Putamen (tissue), 1 donor: ENCODE measurements at places on chromosomes 12 and 14.
A peak's percentile ranks its signal among the peaks of the same experiment; 100 is the strongest.

DNA sequence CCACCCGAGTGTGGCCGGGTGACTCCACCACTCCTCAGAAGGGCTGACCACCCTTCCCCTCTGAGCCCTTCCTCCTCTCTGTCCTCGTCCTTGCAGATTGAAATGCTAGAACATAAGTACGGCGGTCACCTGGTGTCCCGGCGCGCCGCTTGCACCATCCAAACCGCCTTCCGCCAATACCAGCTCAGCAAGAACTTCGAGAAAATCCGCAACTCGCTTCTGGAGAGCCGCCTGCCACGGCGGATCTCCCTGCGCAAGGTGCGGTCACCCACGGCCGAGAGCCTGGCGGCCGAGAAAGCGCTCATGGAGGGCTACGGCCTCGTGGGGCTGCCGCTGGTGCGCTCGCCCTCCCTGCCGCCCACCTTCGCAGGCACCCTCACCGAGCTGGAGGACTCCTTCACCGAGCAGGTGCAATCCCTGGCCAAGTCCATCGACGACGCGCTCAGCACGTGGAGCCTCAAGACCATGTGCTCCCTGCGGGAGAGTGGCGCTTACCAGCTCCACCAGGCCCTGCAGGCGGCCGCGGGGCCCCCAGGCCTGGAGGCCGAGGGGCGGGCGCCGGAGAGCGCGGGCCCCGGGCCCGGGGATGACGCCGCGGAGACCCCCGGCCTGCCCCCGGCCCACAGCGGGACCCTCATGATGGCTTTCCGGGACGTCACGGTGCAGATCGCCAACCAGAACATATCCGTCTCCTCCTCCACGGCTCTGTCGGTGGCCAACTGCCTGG is 71.8 kb downstream of the IQSEC3 start:
- no peak for DNase-seq

GRCh38 chr14:39267608-39268005 is 33.9 kb downstream of the MIA2 start:
- peak; percentile 18 for DNase-seq

GRCh38 chr12:52776435-52776834 is 710 bp downstream of the KRT76 start:
- DNase-seq: no peak

DNA sequence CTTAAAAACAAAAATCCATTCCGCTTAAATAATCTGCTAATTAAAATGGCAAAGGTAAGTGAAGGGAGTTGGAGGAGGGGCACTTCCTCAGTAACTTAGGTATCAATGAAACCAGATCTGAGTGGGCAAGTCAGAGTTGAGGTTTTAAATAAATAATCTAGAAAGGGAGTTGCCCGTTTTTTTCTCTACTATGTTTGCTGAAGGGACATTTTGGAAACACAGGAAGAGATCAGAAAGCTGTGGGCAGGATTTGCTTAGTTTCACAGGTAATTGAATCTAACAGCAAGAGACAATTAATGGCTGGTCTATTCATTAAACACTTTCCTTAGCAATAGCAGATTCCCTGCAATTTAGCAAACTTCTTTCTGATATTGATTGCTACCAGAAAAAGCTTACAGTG is 186.0 kb upstream of the ABCD2 start:
- no peak for DNase-seq

DNA sequence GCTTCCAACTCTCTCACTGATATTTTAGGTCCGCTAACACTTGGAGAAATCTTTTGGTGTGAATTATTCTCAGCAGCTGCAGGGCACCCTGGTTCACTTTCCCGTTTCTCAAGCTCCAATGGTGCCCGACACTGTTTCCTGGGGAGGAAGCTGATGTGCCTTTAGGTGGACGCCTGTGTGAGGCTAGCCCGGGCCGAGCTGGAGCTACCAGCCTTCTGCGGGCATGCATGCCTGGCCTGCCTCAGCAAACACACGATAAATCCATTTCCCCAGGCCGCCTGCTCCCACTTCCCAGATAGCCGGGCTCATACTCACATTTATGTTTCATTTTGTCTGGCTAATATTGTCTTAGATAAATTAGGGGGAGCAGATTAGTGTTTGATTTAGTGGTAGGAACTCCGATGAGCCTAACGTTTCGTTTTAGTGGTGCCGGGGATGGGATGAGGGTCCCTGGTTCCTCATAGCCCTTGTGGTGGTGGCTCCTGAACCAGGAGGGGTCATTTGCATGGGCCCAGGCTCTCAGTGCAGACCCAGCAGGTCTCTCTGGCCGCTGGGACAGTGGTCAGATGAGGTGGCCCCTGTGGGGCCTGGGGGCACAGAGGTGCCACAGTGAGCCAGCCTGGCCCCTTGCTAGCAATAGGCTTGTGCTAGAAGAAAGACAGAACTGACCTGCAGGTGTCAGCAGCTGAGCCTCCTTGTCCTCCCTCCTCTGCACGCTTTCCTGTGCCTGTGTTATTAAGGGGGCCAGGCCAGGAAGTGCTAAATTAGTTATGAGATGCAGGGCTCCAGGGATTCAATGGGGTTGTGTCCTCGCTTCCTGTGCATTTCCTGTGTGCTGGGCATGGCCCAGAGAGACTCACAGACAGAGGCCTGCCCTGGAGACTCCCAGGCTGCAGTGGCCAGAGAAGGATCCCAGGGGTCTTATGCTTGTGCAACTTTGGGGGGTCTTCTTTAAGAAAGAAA is 88.3 kb downstream of the KIF26A start:
- no peak for DNase-seq

DNA sequence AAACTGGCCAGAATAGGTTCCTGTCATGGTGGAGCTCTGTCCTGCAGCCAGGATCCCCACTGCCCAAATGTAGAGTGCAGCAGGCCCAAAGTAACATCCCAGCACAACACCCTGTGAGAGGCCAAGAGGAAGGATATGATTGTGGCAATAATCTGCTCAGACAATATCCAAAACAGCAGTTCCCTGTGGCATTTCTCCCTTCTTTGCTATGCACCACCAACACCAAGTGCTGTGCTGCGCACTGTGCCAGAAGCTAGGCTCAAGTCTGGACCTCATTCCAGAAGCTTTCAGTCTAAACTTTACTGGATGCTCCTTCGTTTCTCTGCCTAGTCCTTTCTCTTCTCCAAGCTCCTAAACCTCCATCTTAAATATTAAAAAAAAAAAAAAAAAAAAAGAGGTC is 33.4 kb downstream of the SLC11A2 start:
- DNase-seq: peak; percentile 55

DNA sequence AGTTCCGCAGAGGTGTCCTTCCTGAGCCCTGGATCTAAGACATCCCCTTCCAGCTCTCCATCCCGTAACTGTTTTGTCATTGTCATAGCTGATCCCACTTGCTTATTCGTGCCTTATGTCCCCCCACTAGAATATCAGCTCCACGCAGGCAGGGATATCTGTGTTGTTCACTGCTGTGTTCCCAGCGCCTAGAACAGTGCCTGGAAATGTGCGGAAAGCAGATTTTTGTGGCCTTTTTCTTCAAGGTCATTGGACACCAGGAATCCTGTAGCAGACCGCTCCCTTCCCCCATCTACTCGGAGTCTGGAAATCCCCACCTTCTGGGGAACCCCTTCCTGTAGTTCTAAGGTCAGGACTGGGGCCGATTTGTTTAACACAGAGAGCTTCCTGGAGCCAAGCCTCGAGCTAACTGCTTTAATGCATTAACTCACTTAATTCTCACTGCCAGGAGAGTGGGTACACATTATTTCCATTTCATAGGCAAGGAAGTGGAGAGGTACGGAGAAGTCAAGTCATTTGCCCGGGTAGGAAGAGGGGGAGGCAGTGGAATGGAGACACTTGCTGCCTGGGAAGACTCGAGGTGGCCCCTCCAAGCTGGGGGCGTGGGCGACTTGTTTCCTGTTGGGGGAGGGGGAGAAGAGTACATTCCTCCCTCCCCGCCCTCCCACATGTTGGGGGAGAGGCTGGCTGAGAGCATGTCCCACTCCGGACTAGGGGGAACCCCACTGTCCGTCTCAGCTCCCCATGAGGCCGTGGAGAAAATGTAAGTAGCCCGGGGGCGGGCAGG is 1.2 kb upstream of the SH2B3 start:
- DNase-seq: no peak

DNA sequence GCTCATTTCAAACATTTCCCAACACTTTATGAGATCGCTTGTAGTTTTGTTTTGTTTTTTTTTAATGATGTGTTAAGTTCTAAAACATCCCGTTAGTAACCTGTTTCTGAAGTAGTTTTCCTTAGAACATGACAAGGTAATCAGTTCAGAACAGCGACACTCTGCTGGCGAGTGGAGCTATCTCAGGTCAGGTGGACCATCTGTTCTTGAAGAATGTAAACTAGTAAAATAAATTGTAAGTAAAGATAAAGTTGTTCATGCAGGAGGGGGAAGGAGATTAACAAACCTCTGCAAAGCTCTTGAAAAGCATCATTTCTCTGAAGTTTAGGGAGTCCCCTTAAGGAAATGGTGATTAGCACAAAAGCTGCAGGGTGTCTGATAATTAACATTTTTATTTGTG is 71.9 kb upstream of the DACT1 start:
- DNase-seq: no peak

DNA sequence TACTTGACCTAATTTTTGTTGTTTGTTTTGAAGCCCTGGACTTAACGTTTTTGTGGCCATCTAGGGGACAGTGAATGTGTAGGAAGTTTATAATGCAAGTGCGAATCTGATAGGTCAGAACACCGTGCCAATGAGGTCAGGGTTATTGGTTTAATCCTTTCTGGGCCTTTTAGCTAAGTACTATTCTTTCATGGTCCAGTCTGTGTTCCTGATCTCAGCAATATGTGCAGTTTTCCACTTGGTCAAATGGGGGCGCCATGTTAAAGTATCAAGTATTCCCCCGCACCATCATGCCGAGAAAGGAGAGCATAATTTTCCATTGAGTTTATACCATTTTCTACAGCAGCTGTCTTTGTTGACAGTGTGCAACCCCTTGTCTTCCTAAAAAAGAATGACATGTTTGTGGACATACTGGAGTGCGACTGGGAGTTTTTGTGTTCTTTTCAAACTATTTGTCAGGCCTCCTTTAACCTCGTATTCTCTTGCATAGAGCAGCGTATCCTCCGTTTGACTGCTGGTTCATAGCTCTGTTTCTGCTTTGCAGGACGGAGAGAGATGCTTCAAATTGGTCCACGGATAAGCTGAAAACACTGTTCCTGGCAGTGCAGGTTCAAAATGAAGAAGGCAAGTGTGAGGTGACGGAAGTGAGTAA is 1.3 kb downstream of the AHSA1 start:
- DNase-seq: peak; percentile 78

DNA sequence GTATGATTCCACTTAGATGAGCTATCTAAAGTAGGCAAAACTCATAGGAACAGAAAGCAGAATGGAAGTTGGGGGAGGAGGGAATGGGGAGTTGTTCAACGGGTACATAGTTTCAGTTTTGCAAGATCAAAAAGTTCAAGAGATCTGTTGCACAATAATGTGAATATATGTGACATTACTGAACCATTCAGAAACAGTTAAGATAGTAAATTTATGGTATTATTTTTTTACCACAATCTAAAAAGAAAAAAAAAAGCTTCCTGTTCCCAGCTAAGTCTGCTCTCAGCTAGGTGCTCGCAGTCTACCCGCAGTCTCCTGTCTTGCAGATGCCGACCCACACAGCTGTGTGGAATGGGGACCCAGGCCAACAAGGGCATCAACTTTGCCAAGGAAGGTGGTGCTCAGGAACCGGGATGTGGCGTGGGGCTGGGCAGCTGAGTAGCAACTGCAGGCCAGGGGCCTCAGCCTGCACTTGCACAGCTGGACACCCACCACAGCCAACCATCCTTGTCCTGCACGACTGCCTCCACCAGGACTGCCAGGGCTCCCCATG is 15.3 kb upstream of the ANO6 start:
- DNase-seq: no peak

DNA sequence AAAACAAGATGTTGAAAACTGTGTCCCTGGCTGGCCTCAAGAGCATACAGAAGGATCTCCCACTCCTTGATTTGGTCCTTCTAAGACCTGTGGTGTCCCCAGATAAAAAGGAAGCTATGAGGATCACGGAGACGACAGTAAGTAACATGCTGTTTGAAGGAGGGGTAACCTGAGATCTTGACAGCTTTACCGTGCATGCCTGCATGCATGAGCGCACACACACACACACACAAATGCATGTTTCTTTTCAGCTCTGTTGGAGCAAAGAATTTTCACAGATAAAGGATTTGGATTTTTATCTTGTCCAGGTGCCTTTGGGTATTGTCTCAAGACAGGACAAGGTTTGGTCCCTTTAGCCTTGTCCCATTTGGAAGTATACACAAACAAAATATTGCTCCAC is 411.6 kb upstream of the CCDC196 start:
- DNase-seq: no peak

DNA sequence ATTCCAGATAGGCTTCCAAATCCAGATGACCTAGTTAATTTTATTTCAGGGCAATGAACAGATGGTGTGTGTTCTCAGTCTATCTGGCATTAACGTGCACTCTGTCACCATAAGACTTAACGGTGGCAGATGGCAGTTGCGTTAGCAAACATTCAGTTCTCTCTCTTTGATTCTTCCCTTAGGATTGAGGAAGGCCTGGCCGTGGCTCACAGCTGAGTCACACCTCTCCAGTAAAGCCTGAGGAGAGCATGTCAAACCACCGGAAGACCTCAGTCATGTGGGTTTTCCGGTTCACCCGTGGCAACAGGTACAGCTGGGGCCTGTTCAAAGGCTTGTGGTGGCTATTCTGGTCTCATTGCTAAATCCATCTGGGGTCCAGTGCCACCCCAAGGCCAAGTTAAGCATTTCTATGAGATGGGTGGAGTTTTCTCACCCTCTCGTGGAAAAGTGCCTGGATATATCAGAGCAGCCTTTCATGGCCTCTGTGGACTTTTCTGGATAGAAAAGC is 545.1 kb upstream of the ATP2B1 start:
- peak; percentile 50 for DNase-seq

DNA sequence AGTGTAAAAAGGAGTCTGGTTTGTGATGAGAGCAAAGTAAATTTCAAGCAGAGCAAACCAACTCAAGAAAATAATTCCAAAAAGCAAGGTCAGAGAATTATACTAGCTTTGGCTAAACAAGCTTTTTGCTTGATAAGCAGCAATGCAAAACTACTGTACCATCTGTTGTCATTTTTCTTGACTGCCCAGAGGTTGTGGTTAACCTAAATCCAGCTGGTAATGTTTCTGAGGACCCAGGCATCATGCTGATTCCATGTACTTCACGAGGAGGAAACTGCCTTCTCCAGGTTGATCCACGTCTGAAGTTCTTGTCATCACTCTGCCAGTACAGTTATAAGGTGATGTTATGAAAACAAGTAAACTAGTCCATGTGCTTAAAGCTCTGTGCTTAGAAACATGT is 185.2 kb downstream of the ACSS3 start:
- DNase-seq: no peak

- no peak for DNase-seq
These were observed 231.8 kb downstream of the CRADD start for GRCh38 chr12:93908846-93909567.

- DNase-seq: no peak
These were observed 16.4 kb downstream of the CCDC92 start for GRCh38 chr12:123956249-123956648.

DNA sequence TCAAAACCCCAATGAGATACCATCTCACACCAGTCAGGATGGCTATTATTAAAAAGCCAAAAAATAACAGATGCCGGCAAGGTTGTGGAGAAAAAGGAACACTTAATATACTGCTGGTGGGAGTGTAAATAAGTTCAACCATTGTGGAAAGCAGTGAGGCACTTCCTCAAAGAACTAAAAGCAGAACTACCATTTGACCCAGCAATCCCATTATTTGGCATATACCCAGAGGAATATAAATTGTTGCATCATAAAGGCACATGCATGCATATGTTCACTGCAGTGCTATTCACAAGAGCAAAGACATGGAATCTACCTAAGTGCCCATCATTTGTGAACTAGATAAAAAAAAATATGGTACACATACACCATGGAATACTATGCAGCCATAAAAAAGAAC is 59.9 kb downstream of the MGST1 start:
- no peak for DNase-seq
